ENCODE measurements at places on chromosomes 6 and 20. TPM values are rescaled to one million over a fixed set of nuclear protein-coding genes. Genes with fewer than 3 reads are reported as not detected.

CCN6 gene
- total RNA-seq: not detected

VTA1 gene
- total RNA-seq: 89.3 TPM

RIMS4 gene
- total RNA-seq: not detected

PGBD1 gene
- 0.80 TPM for total RNA-seq

TENT5A gene
- total RNA-seq: 2.7 TPM

LCA5 gene
- total RNA-seq: 1.0 TPM

DDO gene
- 2.9 TPM for total RNA-seq

GSTA3 gene
- not detected for total RNA-seq

PPIL4 gene
- total RNA-seq: 18.1 TPM

COL11A2 gene
- total RNA-seq: 0.61 TPM

KCNS1 gene
- total RNA-seq: not detected

SCUBE3 gene
- total RNA-seq: not detected

TAGAP gene
- not detected for total RNA-seq

THEMIS gene
- 0.10 TPM for total RNA-seq

PREP gene
- 59.5 TPM for total RNA-seq

FKBP5 gene
- 882 TPM for total RNA-seq

PRPH2 gene
- total RNA-seq: 3.0 TPM

KIF25 gene
- total RNA-seq: 0.16 TPM

BTN3A1 gene
- total RNA-seq: 2.5 TPM

TTLL9 gene
- not detected for total RNA-seq
